ENCODE measurements at places on chromosomes 6 and 20. TPM values are rescaled to one million over a fixed set of nuclear protein-coding genes. Genes with fewer than 3 reads are reported as not detected.
A peak's percentile ranks its signal among the peaks of the same experiment; 100 is the strongest.

- H3K27me3 ChIP-seq = no peaks in the 10 kb centered on the region
- peaks cover 7% of the 10 kb centered on the region for H3K36me3 ChIP-seq
- no peak overlapping the region for H3K27ac ChIP-seq
- DNase-seq = no peak
- no peaks in the 10 kb centered on the region for H3K4me1 ChIP-seq
- H3K4me3 ChIP-seq = no peak overlapping the region
Observed at GRCh38 chr20:59192533-59192896, 28.9 kb downstream of the ZNF831 start.

- H3K4me3 ChIP-seq = no peak overlapping the region
- no peaks in the 10 kb centered on the region for H3K36me3 ChIP-seq
- H3K27ac ChIP-seq = no peak overlapping the region
Observed at GRCh38 chr6:170004585-170005210, 253.3 kb downstream of the ERMARD start.

DNA sequence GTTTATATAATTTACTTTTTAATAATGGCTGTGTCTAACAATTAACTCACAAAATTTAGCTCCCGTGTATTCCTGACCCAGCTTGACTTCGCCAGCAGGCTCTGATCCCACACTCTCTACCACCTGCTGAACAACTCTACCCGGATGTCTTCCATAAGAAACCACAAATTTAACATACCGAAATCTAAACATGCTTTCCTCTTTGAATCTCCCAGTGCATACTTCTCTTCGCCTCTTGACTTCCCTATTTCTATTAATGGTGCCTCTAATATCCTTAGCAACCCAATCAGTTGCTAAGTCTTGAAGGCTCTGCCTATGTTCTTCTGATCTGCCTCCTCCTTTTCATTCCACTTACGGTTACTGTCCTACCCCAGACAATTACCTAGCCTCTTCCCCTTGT, 4.6 kb upstream of the MYB start:
- peaks cover 28% of the 10 kb centered on the region for H3K4me1 ChIP-seq
- DNase-seq = no peak
- no peak overlapping the region for H3K4me3 ChIP-seq
- no peaks in the 10 kb centered on the region for H3K27me3 ChIP-seq

Gene PHACTR1
- total RNA-seq = 0.19 TPM

DNA sequence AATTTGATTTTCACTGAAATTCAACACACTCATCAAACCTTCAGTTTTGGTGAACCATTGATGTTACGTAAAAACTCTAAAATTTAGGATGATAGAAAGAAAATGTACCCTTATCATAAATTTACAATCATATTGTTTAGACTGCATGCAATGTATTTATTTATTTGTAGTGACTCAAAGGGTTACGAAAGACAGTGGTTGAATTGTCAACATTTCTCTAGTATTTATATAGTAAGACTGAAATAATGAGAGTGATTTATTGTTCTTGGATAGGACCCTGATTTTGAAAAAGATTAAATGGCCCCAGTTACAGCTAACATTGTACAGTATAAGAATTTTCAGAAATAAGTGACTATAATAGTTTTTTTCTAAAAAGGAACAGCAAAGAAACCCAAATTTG, 591.5 kb downstream of the RFPL4B start:
- H3K27me3 ChIP-seq = no peaks in the 10 kb centered on the region
- no peak overlapping the region for H3K4me3 ChIP-seq
- no peak for DNase-seq

DNA sequence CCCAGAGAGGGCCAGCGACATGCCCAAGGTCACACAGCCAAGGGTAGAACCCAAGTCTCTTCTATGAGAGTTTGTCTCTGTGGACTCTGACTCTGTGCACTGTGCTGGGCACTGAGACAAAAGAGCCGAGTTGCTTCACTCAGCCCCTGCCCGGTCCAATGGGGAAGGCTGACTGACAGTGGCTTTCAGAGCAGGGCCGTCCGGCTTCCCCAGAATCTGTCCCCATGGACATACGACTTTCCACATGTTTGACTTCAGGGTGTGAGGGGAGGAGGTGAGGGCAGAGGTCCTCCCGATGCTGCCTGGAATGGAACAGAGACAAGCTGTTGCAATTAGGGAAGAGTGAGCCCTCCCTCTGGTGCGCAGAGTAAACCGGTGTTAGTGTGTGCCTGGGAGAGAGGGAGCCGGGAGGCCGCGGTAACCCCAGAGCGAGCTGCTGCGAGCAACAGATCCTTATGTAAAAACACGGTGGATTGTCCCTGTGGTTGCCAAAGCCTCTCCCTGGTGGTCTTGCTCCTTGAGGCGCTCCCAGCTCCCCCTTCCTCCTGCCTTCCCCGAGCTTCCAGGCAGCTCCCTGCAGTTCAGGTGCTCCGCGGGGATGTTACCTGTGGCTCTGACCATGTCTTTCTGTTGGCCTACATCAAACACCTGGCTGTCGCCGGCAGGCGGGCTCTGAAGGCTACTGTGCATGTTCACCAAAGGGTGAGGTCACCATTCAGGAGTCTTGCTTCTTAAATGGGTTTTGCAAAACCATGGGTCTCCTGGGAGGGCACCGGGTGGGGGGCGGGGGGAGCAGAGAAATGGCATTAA, 672 bp downstream of the SIRPA start:
- H3K4me3 ChIP-seq = no peak overlapping the region
- H3K27ac ChIP-seq = no peak overlapping the region

Gene FKBP1C
- total RNA-seq = 0.92 TPM

Gene PGM3
- total RNA-seq = 12.3 TPM

DNA sequence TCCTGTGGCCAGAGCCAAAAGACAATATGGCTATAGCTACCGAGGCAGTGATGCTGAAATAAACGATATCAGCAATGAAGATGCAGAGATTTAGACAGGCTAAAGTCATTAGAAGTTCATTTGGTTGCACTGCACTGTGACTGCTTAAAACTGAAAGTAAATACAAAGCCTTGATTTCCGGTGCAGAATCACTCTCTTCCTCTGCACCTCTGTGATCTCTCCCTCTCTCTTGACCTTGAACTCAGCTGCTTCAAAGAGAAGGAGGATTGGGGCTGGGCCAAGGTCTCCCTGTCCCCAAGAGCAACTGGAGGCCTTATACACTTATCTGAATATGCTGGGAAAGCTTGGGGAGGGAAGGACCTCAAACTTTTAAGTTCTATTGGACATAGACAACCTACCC, 34.6 kb upstream of the SPACA1 start:
- H3K4me3 ChIP-seq = no peak overlapping the region
- peak overlapping the region; percentile 31 for H3K27ac ChIP-seq
- peaks cover 16% of the 10 kb centered on the region for H3K4me1 ChIP-seq

Gene SLC52A3
- not detected for total RNA-seq

Gene CALHM6
- 10.3 TPM for total RNA-seq

DNA sequence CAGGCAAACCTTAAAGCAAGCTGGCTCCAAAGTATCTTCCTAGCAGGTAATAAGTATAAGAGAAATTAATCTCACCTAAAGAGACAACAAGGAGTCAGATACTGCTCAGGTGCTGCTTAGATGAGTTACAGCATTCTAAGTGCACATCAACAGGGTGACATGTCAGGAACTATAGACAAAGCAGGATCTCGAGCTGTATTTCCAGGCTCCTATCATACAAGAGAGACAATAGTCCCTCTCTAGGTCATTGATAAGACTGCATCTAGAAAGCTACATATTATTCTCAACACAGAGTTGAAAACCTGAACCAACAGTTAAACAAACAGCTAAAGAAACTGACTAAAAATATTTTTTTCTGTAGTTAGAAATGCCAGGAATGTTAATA, 3.9 kb downstream of the PTPRK start:
- H3K4me1 ChIP-seq = peaks cover 16% of the 10 kb centered on the region
- DNase-seq = no peak
- no peak overlapping the region for H3K4me3 ChIP-seq
- H3K36me3 ChIP-seq = no peaks in the 10 kb centered on the region
- peaks cover 31% of the 10 kb centered on the region for H3K27me3 ChIP-seq

Gene ZNF311
- 0.65 TPM for total RNA-seq

DNA sequence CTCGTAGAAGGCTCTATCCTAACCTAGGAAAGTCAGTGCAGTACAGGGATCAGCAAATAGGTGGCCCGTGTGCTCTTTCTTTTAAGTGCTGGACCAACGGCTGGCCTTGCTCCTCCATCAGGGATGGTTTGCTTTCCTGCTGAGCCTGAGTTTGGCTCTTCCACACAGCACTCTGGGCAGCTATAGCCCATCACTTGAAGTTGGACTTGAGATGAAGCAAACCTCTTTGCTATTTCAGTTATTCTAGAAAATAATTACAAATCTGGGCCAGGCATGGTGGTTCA, 66.9 kb upstream of the KCNK16 start:
- H3K27me3 ChIP-seq = no peaks in the 10 kb centered on the region
- H3K4me3 ChIP-seq = no peak overlapping the region
- no peak overlapping the region for H3K27ac ChIP-seq
- H3K36me3 ChIP-seq = no peaks in the 10 kb centered on the region
- DNase-seq = no peak

DNA sequence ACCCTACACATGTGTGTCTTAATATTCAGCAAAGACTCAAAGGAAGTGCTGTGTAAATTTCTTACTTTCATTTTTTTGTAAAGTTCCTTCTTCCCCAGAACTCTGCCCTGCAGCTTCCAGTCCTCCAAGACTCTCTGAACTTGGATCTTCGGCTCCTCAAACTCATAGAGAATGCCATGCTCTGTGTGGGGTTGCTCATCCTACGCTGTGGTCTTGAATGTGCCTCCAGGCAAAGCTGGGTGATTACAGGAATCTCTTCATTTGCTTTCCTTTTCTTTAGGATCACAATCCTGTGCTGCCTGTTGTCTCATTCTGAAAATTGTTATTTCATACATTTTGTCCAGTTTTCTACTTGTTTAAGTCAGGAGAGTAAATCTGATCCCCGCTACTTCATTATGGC, 14.5 kb upstream of the CDC5L start:
- peaks cover 18% of the 10 kb centered on the region for H3K27me3 ChIP-seq
- no peaks in the 10 kb centered on the region for H3K4me1 ChIP-seq
- no peak overlapping the region for H3K27ac ChIP-seq
- H3K4me3 ChIP-seq = no peak overlapping the region
- no peaks in the 10 kb centered on the region for H3K36me3 ChIP-seq

DNA sequence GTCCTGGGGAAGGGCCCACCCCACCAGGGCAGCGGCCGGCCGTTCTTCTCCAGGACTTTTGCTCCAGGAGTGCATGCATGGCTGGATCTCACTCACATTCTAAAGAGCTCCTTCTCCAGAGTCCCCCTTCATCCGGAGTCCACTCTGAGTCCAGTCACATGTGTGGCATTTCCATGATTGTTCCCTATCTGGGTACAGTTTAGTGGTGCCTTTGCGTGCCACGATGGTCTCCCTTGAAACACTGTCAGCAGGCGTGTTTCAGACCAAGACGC, 20.9 kb downstream of the OSBPL2 start:
- no peak for DNase-seq
- no peaks in the 10 kb centered on the region for H3K27me3 ChIP-seq

DNA sequence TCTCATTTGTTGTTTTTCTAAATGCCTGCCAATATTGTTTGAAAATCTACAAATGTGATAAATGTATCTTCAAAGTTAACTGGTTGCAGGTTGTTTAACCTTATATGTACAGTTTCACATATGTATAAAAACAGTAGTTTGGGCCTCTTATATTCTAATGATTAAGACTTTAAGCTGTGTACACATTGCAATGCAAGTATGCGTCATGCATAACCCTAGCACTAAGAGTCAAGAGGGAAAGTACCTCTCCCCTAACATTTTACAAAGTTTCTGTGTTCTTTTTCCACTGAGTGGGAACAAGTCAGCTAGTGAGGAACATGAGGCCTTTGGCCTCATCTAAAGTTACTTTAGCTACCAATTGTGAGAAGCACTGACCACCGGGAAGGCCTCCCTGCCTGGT, 25.7 kb upstream of the MICB start:
- DNase-seq = no peak
- peaks cover 49% of the 10 kb centered on the region for H3K4me1 ChIP-seq
- H3K27ac ChIP-seq = no peak overlapping the region
- peaks cover 18% of the 10 kb centered on the region for H3K36me3 ChIP-seq
- H3K27me3 ChIP-seq = no peaks in the 10 kb centered on the region

Gene ADGRF1
- total RNA-seq = not detected

Gene TSBP1
- not detected for total RNA-seq

GRCh38 chr6:2715737-2716136, 35.0 kb downstream of the MYLK4 start:
- no peak for DNase-seq
- no peaks in the 10 kb centered on the region for H3K36me3 ChIP-seq
- H3K27me3 ChIP-seq = peaks cover 8% of the 10 kb centered on the region
- no peak overlapping the region for H3K27ac ChIP-seq

GRCh38 chr20:62176866-62177265, 6.0 kb upstream of the MTG2 start:
- no peak overlapping the region for H3K4me3 ChIP-seq
- H3K27ac ChIP-seq = no peak overlapping the region
- peaks cover 13% of the 10 kb centered on the region for H3K36me3 ChIP-seq
- peaks cover 3% of the 10 kb centered on the region for H3K4me1 ChIP-seq
- DNase-seq = no peak

Gene GABRR1
- not detected for total RNA-seq

- H3K4me3 ChIP-seq = peak within 1 kb of the TSS; percentile 90
- H3K36me3 ChIP-seq = no peaks in the 10 kb centered on the region
- DNase-seq = peak; percentile 89
- H3K27ac ChIP-seq = peak within 1 kb of the TSS; percentile 72
- peaks cover 9% of the 10 kb centered on the region for H3K4me1 ChIP-seq
Observed at GRCh38 chr6:39724787-39725631, at the start of gene KIF6. Gene KIF6, minus strand, starts transcription at chr6:39725408. Its CDS starts 98 bp downstream, at chr6:39725310.

Gene DNAH8
- total RNA-seq = 0.07 TPM

Gene TFAP2A
- total RNA-seq = not detected

DNA sequence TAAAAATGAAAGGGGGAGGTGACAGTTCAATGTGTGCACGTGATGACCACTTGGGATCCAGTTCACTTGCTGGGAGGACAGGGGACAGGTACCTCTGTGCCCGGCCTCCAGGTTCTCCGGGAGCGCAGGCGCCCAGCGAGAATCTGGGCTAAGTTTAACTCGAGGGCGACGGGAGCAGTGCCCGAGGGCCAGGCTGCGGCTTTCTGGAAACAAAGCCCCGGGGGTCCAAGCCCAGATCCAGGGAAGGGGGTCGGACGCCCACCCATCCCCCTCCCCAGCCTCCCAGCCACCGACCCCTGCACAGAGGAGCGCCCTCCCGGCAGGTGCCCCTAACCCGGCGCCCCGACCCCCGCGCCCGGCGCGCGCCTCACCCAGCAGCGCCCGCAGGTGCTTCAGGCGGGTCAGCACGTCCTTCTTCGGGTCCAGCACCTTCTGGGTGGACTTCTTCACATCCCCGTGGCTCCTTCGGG, 405 bp downstream of the RALGAPA2 start:
- H3K36me3 ChIP-seq = peaks cover 10% of the 10 kb centered on the region
- H3K4me1 ChIP-seq = peaks cover 29% of the 10 kb centered on the region
- peaks cover 3% of the 10 kb centered on the region for H3K27me3 ChIP-seq
- H3K4me3 ChIP-seq = peak overlapping the region; percentile 89

Gene ARFGEF3
- total RNA-seq = 0.06 TPM

Gene KHDC1L
- total RNA-seq = 0.35 TPM
